ENCODE measurements at places on chromosomes 12 and 14.

DNA sequence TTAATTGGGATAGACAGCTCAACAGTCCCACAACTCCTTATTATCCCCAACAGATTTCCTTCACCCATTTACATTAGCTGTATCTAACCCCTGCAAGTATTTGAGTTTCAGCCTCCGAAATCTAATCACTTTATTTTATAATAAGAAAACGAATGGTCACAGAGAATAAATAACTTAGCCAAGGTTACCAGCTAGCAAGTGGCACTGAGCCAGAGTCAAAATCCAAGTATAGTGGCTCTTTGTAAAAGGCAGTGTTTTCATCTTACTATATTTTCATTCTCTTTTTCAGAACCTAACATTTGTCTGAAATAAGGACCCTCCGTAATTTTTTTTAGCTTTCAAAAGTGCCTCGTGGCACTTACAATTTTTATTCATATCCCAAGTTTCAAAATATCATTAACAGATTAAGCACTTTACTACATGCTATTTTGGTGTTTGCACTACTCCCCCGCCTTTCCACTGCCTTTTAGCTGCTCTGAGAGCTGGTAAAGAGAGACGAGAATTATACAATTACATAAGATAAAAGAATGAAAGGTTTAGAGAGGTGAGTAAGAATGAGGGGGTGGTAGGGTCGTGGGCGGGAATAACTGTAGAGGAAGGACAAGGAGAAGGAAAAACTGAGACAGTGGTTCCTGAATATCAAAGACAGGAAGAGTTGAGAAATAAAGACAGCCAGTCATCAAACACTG lies 3.7 kb upstream of the USP15 start:
- H3K27ac ChIP-seq, result peak overlapping the region; percentile 65
- H3K4me3 ChIP-seq, result peak overlapping the region; percentile 20
- no peaks in the 10 kb centered on the region for H3K27me3 ChIP-seq
- peaks cover 12% of the 10 kb centered on the region for H3K4me1 ChIP-seq
- H3K36me3 ChIP-seq, result no peaks in the 10 kb centered on the region

GRCh38 chr12:3468836-3469235 lies 22.2 kb upstream of the PRMT8 start:
- no peaks in the 10 kb centered on the region for H3K36me3 ChIP-seq
- no peaks in the 10 kb centered on the region for H3K4me1 ChIP-seq

- no peaks in the 10 kb centered on the region for H3K36me3 ChIP-seq
- no peaks in the 10 kb centered on the region for H3K4me1 ChIP-seq
- H3K27ac ChIP-seq, result no peak overlapping the region
- no peak for DNase-seq
- H3K4me3 ChIP-seq, result no peak overlapping the region
Observed at GRCh38 chr12:119397540-119397939, 63.0 kb downstream of the CCDC60 start.

DNA sequence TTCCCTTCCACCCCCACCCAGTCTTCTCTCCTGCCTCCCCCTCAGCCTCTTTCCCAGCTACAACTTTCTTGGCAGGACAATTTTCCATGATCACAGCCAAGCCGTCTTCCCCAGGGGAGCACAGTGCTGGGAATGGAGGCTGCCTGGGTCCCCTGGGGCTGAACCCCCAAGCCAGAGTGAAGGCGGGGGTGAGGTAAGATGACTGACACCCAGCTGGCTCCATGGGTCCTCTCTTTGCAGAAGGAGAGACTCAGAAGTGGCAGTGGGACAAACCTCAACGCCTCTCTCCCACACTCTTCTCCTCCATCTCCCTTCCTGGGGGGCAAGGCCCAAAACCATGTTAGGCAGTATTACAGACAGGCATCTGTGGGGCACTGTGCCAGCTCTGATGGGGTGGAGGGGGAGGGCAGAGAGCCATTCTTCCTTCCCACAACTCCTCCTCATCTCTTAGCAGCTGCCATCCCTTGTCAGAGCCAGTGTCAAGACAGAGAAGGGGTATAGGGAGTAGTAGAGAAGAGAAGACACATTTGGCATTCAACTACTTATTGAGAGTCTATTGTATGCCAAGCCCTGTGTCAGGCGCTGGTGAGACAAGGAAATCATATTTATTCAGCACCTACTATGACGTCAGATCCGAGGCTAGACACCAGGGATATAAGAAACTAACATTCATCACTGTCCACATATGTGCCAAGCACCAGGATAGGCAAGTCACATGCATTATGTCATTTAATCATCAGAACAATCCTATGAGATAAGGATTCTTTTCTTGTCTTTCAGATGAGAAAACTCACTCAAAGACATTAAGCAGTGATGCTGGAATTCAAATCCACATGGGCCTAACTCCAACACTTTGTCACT lies 3.6 kb downstream of the ITGA7 start:
- H3K4me3 ChIP-seq, result peak overlapping the region; percentile 70

- H3K36me3 ChIP-seq, result no peaks in the 10 kb centered on the region
- no peaks in the 10 kb centered on the region for H3K4me1 ChIP-seq
- H3K27ac ChIP-seq, result no peak overlapping the region
- no peak for DNase-seq
- no peak overlapping the region for H3K4me3 ChIP-seq
Observed at GRCh38 chr12:106915635-106916026, 40.1 kb upstream of the TMEM263 start.
